ENCODE measurements at places on chromosomes 1 and 21.

GRCh38 chr21:46465651-46466050 is 7.0 kb downstream of the DIP2A start:
- H3K4me1 ChIP-seq = no peaks in the 10 kb centered on the region
- DNase-seq = no peak
- no peak overlapping the region for H3K27ac ChIP-seq

GRCh38 chr1:198153103-198153502 is 3.7 kb upstream of the NEK7 start:
- DNase-seq = no peak
- H3K27ac ChIP-seq = no peak overlapping the region
- no peaks in the 10 kb centered on the region for H3K27me3 ChIP-seq
- peaks cover 14% of the 10 kb centered on the region for H3K4me1 ChIP-seq

- H3K36me3 ChIP-seq = no peaks in the 10 kb centered on the region
- peaks cover 34% of the 10 kb centered on the region for H3K27me3 ChIP-seq
- no peak overlapping the region for H3K27ac ChIP-seq
- peaks cover 34% of the 10 kb centered on the region for H3K4me1 ChIP-seq
These were observed 1.5 kb downstream of the SHISA4 start for GRCh38 chr1:201890223-201890622.

GRCh38 chr1:12643079-12643478 is 806 bp upstream of the AADACL4 start:
- peaks cover 39% of the 10 kb centered on the region for H3K36me3 ChIP-seq
- DNase-seq = no peak
- peaks cover 19% of the 10 kb centered on the region for H3K27me3 ChIP-seq
- no peak overlapping the region for H3K27ac ChIP-seq

DNA sequence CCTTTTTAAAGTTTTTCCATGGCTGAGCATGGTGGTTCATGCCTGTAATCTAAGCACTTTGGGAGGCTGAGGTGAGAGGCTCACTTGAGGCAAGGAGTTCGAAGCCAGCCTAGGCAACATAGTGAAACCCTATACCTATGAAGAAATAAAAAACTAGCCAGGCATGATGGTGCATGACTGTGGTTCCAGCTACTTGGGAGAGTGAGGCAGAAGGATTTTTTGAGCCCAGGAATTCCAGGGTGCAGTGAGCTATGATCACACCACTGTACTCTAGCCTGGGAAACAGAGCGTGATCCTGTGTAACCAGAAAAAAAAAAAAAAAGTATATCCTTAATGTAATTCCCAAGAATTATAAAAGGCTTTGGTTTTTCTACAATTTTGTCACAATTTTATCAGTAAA is 17.4 kb downstream of the DEPDC1 start:
- no peak for DNase-seq
- peaks cover 22% of the 10 kb centered on the region for H3K4me1 ChIP-seq
- no peaks in the 10 kb centered on the region for H3K27me3 ChIP-seq
- no peak overlapping the region for H3K4me3 ChIP-seq
- H3K27ac ChIP-seq = no peak overlapping the region

GRCh38 chr1:118143831-118144230 is 41.2 kb downstream of the SPAG17 start:
- no peaks in the 10 kb centered on the region for H3K27me3 ChIP-seq
- H3K36me3 ChIP-seq = peaks cover 11% of the 10 kb centered on the region
- no peak overlapping the region for H3K27ac ChIP-seq
- no peak for DNase-seq
- peaks cover 25% of the 10 kb centered on the region for H3K4me1 ChIP-seq

GRCh38 chr1:203420263-203420662 is 55.3 kb upstream of the PRELP start:
- no peak overlapping the region for H3K27ac ChIP-seq
- H3K4me3 ChIP-seq = no peak overlapping the region
- H3K4me1 ChIP-seq = peaks cover 8% of the 10 kb centered on the region
- H3K36me3 ChIP-seq = no peaks in the 10 kb centered on the region

- no peak for DNase-seq
- H3K4me3 ChIP-seq = no peak overlapping the region
- H3K36me3 ChIP-seq = no peaks in the 10 kb centered on the region
- no peak overlapping the region for H3K27ac ChIP-seq
These were observed 302.7 kb downstream of the PCP4 start for GRCh38 chr21:40169971-40170370.

DNA sequence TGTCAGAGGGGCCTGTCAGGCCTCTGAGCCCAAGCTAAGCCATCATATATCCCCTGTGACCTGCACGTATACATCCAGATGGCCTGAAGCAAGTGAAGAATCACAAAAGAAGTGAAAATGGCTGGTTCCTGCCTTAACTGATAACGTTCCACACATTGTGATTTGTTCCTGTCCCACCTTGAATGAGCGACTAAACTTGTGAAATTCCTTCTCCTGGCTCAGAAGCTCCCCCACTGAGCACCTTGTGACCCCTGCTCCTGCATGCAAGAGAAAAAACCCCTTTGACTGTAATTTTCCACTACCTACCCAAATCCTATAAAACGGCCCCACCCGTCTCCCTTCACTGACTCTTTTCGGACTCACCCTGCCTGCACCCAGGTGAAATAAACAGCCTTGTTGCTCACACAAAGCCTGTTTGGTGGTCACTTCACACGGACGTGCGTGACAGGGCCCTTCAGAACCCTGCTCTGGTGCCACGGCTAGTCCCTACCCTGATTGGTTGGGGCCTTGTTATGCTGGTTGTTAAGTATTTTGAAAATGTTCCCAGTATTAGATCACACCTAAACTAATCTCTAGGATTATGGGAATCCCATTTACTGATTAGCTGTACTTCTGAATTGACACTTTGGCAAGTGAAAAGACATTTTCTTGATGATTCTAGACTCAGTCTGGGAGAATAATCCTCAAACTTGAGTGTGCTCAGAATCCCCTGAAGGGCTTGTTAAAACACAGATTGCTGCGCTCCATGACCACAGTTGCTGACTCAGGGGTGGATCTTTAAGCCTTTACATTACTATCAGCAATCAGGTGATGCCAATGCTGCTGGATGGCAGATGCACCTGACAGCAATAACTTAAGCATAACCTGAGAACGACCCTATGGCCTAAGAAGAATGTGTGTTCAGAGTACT is 28.8 kb upstream of the SPATA6 start:
- H3K4me1 ChIP-seq = peaks cover 43% of the 10 kb centered on the region
- DNase-seq = no peak
- no peak overlapping the region for H3K4me3 ChIP-seq
- peak overlapping the region; percentile 72 for H3K27ac ChIP-seq

DNA sequence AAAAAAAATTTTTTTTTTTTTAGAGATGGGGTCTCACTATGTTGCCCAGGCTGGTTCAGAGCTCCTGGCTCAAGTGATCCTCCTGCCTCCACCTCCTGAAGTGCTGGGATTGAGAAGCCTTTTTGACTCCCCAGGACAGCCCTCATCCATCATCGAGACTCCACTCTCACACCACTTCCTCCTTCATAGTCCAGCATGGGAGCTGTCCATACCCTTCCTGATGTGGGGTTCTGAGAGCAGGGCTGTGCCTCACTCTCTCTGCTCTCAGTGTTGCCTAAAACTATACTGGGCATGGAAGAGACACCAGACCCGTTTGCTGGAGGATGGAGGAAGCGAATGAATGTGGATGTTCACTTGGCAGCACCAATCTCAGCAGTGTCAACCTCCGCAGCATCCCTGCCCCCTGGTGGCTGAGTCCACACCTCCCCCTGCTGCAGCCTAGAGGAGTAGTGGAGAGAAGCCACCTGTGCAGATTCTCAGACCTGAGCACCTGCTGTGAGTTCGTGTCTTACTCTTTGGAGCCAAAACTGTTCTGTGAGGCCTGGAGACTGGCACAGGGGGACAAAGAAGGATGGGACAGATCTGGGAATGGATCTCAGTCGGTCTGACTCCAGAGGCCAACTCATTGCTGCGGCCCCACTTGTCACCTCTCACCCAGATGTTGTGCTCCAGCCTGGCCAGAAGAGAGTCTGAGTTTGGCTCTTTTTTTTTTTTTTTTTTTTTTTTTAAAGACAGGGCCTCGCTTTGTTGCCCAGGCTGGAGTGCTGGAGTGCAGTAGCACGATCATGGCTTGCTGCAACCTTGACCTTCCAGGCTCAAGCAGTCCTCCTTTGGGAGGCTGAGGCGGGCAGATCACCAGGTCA is 17.7 kb downstream of the TINAGL1 start:
- DNase-seq = peak; percentile 88
- no peak overlapping the region for H3K27ac ChIP-seq
- no peaks in the 10 kb centered on the region for H3K36me3 ChIP-seq
- peaks cover 4% of the 10 kb centered on the region for H3K4me1 ChIP-seq
- peaks cover 17% of the 10 kb centered on the region for H3K27me3 ChIP-seq
- no peak overlapping the region for H3K4me3 ChIP-seq

GRCh38 chr1:173489149-173489600 is 12.0 kb downstream of the PRDX6 start:
- DNase-seq = no peak
- no peak overlapping the region for H3K4me3 ChIP-seq
- peaks cover 16% of the 10 kb centered on the region for H3K4me1 ChIP-seq
- H3K27ac ChIP-seq = peak overlapping the region; percentile 8
- no peaks in the 10 kb centered on the region for H3K27me3 ChIP-seq

DNA sequence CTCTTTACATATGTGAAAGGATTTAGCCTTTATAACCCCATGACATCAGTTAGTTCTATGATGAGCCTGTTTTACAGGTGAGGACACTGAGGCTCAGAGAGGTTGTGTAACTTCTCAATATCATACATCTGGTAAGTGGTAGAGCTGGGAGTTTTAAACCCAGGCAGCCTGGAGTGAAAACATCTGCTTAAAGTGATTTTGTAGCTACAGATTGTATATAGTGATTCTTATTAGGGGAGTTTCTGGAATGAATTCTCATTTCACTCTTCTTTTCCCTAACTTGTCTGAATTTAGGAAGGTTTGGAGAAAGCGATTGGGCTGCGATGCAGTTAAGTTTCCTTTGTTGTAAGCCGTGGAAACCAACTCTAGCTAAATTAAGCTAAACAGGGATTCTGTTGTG is 175.6 kb downstream of the CAMTA1 start:
- peaks cover 3% of the 10 kb centered on the region for H3K27me3 ChIP-seq
- no peak overlapping the region for H3K27ac ChIP-seq
- H3K4me3 ChIP-seq = peak overlapping the region; percentile 87
- no peak for DNase-seq
- H3K36me3 ChIP-seq = no peaks in the 10 kb centered on the region

DNA sequence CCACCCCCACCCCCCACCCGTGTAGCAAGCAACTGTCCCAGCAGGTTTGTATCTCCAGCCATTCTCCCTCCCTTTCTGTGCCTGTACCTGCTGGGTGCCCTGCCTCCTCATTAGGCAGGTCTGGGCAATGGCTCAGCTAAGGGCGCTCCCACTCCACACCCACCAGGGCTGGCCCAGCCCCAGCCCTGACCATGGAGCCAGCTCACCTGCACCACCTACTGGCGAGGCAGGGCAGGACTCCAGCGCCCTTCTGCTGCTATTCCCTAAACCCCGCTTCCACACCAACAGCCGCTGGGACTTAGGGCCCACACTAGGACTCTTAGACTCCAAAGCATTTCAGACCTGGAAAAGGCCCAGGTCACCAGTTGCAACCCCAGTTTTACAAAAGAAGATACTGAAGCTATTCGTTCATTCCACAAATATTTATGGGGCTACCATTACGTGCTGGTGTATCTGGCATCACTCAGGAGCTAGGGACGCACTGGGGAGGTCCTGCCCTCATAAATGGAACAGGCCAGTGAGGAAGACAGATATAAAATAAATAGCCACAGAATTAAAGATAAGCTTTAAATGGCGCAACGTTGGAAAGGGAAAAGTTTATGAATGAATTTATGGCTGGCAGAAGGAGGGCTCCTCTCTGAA is 24.0 kb downstream of the PGLYRP3 start:
- H3K4me3 ChIP-seq = no peak overlapping the region
- peaks cover 16% of the 10 kb centered on the region for H3K4me1 ChIP-seq
- H3K36me3 ChIP-seq = no peaks in the 10 kb centered on the region
- DNase-seq = peak; percentile 83

- no peak overlapping the region for H3K4me3 ChIP-seq
- no peaks in the 10 kb centered on the region for H3K27me3 ChIP-seq
- no peaks in the 10 kb centered on the region for H3K4me1 ChIP-seq
- H3K36me3 ChIP-seq = no peaks in the 10 kb centered on the region
- no peak for DNase-seq
- H3K27ac ChIP-seq = no peak overlapping the region
These were observed 8.1 kb downstream of the SPRR2A start for GRCh38 chr1:153049211-153049610.

DNA sequence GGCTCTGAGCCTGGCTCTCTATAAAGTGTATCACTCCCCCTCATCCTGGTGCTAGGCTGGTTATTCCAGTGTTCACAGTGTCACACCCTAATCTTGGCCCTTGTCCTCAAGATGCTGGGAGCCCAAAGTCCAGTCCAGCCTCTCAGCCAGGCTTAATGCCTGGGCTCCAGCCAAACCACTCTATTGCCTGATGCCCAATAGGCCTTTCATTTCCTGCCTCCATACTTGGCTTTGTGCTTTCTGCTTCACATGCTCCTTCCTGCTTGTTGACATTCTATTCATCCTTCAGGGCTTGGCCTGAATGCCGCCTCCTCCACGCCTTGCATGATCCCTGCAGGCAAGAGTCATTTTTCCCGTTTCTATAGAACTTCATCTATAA is 1.7 kb downstream of the KLHDC8A start:
- no peak overlapping the region for H3K27ac ChIP-seq
- DNase-seq = no peak

DNA sequence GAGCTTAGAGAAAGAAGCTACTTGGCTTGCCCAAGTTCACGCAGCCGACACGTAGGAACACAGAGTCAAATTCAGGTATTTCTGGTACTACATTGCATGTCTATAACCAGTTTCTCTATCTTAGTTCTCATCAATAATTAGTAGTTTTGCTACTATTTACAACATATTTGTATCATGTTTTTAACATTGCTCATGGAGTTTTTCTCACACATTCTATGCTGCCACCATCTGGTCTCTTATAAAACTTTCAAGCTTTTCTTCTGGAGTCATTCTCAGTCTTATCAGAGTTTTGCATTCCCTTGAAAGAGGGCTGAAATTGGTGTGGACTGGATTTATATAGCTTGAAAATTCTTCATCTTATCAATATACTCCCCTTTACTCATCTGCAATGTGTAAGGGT is 118.8 kb upstream of the PALMD start:
- peaks cover 27% of the 10 kb centered on the region for H3K4me1 ChIP-seq
- no peak for DNase-seq
- no peaks in the 10 kb centered on the region for H3K27me3 ChIP-seq
- no peak overlapping the region for H3K4me3 ChIP-seq
- peaks cover 3% of the 10 kb centered on the region for H3K36me3 ChIP-seq
- no peak overlapping the region for H3K27ac ChIP-seq

- H3K4me3 ChIP-seq = no peak overlapping the region
- H3K4me1 ChIP-seq = no peaks in the 10 kb centered on the region
These were observed 389.3 kb upstream of the BEND5 start for GRCh38 chr1:49166031-49166430.

- no peaks in the 10 kb centered on the region for H3K36me3 ChIP-seq
- DNase-seq = no peak
- H3K27me3 ChIP-seq = peaks cover 13% of the 10 kb centered on the region
- H3K27ac ChIP-seq = no peak overlapping the region
- H3K4me3 ChIP-seq = no peak overlapping the region
These were observed 7.7 kb downstream of the PM20D1 start for GRCh38 chr1:205842229-205842628.
